Heart right ventricle (tissue), 16 donors: ENCODE measurements at places on chromosomes 16 and 17. TPM values are rescaled to one million over a fixed set of nuclear protein-coding genes. Genes with fewer than 3 reads are reported as not detected.

DNA sequence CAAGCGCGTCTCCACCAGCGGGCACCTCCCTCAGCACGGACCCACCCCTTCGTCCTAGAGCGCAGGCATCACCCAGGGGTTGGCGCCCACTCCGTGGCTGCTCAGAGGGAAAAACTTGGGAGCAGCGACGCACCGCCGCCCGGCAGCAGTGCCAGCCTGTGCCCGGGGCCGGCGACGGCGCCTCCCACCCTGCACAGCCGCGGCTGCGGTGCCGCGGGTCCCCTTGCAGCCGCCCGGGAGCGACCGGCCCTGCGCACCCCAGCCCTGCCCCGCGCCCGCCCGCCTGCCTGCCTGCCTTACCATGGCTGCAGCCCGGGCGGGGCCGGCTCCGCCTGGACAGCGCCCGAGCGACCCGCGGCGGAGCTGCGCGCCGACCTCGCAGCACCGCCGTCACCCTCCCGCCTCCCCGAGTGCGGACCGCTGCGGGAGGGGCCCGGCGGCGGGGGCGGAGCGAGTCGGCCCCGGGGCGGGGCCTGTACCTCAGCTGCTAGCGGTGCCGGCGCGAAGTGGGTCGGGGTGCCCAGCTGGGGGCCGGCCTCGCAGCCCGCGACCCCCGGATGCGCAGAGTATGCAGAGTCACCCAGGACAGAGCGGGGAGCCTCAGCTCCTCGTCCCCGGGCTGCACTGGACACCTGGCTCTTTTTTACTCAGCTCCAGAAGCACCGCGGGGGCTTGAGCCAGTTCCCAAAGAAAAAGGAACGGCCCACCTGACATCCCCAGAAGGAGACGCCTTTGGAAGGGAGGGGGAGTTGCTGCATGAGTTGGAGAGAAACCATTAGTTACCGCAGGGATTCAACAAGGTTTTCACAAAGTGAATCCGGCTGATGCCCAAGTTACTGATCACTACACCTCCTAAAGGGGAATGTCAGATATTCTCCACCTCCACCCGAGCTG is 17.5 kb upstream of the MTMR4 start:
- H3K4me3 ChIP-seq, result peak overlapping the region; percentile 60
- H3K4me1 ChIP-seq, result peaks cover 50% of the 10 kb centered on the region
- peak overlapping the region; percentile 50 for H3K27ac ChIP-seq
- peaks cover 19% of the 10 kb centered on the region for H3K27me3 ChIP-seq
- DNase-seq, result peak; percentile 53

DNA sequence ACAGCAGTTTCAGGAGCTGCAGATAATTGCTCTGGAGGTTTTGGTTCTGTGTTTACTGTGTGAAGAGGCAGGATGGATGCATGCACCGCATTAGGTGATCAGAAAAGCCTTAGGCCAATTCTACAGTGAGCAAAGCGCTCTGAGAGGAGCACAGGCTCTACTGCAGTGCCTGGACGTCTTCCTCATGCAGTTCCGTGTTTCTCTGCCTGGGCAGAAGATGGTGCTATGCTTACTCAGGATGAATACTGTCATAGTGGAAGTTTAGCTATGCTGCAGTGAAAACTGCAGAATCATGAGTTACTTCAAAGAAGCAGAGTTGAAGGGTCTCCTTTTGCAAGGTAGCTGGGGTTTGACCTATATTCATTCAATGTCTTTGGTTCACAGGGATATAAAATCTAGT is 1012.4 kb downstream of the KCNJ18 start:
- no peak overlapping the region for H3K4me3 ChIP-seq
- H3K27me3 ChIP-seq, result no peaks in the 10 kb centered on the region
- no peaks in the 10 kb centered on the region for H3K4me1 ChIP-seq
- no peak for DNase-seq
- H3K27ac ChIP-seq, result no peak overlapping the region
- H3K36me3 ChIP-seq, result no peaks in the 10 kb centered on the region

DNA sequence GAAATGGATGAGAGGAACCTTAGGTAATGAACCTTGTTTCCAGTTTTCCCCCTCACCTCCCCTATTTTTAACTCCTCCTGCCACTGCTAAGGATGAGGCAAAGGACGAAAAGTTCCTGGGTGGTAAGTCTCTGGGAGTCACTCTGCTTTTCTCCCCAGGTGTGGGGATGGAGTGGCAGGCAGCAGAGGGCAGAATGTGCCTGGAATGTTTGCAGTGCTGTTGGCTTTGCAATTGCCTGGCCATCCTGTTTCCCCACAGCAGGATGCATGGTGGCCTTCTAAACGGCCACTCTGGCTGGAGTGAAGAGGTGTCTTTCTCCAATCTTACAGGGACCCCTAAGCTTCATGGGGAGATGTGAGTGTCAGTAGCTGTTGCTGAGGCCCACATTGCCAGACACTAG is 432.5 kb upstream of the ZFHX3 start:
- no peaks in the 10 kb centered on the region for H3K36me3 ChIP-seq
- peaks cover 41% of the 10 kb centered on the region for H3K27me3 ChIP-seq
- H3K4me3 ChIP-seq, result no peak overlapping the region
- no peak overlapping the region for H3K27ac ChIP-seq

GPR142 gene
- not detected for total RNA-seq

SIAH1 gene
- total RNA-seq, result 12.6 TPM
